ENCODE measurements at places on chromosomes 11 and 22.

GRCh38 chr11:83035070-83035854 lies 36.4 kb downstream of the RAB30 start:
- DNase-seq, result no peak

DNA sequence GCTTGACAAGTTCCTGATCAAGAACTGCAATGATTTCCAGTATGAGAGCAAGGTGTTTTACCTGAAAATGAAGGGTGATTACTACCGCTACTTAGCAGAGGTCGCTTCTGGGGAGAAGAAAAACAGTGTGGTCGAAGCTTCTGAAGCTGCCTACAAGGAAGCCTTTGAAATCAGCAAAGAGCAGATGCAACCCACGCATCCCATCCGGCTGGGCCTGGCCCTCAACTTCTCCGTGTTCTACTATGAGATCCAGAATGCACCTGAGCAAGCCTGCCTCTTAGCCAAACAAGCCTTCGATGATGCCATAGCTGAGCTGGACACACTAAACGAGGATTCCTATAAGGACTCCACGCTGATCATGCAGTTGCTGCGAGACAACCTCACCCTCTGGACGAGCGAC lies 12.0 kb downstream of the YWHAH start:
- no peak for DNase-seq

- no peak for DNase-seq
These were observed 33.6 kb upstream of the CLMP start for GRCh38 chr11:123228496-123229163.

DNA sequence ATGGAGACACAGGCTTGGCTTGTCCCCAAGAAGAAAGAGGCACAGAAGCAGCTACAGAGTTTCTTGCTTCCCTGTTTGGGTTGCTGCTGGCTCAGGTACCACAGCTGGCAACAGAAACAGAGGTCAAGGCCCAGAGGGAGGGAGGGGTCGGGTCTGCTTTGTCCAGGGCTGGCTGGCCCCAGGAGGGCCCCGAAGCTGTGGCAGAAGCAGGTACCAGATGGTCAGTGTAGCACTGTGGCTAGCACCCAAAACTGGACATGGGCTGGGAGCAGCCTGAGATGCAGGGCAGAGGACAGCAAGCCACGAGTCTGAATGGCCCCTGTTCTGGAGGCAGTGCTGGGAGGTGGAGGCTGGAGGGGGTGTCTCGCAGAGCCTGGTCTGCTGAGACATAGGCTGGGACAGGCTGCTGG lies 52.3 kb upstream of the CCDC188 start:
- no peak for DNase-seq

- no peak for DNase-seq
These were observed 11.7 kb upstream of the MOB2 start for GRCh38 chr11:1498262-1498661.

GRCh38 chr11:35352077-35352888 lies 67.1 kb downstream of the SLC1A2 start:
- no peak for DNase-seq

DNA sequence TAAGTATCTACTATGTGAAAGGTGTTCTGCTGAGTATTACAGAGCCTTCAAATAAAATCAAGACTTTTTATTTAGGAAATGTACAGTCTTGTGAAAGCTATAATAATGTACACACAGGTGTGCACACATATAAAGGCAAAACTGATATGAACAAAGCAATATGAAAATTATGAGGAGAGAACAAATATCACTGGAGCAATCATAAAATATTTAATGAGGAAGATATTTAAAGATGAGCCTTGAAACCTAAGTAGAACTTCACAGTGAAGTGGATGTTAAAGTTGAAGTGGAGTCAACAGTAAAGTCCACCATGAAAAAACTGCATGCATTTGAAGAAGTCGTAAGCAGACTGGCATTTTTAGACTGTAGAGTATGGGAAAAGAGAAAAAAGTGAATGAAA lies 18.5 kb downstream of the OR51F1 start:
- no peak for DNase-seq

GRCh38 chr11:106420048-106420665 lies 342.7 kb downstream of the AASDHPPT start:
- no peak for DNase-seq

DNA sequence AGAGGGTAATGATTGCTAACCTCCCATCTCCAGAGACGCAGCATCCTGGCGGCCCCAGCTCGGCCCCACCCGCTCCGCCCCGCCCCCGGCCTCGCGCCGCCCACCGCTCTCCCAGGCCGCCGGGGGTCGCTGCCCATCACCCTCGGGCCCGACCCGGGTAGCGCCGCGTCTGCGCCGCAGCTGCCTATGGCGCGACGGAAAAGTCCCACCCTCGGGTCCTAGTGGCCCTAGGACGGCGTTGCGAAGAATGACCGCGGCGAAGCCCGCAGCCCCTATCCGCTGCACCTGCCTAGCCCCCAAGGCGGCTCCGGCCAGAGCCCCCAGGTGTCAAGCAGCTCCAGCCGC lies 457 bp downstream of the CPSF7 start:
- DNase-seq, result no peak

DNA sequence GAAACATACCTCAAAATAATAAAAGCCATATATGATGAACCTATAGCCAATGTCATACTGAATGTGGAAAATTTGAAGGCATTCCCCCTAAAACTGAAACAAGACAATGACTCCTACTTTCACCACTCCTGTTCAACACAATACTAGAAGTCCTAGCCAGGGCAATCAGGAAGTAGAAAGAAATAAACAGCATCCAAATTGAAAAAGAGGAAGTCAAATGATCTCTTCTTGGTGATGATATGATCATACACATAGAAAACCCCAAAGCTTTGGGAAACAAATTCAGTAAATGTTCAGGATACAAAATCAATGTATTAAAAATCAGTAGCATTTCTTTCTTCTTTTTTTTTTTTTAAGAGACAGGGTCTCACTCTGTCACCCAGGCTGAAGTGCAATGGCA lies 109.9 kb downstream of the DLG2 start:
- no peak for DNase-seq

DNA sequence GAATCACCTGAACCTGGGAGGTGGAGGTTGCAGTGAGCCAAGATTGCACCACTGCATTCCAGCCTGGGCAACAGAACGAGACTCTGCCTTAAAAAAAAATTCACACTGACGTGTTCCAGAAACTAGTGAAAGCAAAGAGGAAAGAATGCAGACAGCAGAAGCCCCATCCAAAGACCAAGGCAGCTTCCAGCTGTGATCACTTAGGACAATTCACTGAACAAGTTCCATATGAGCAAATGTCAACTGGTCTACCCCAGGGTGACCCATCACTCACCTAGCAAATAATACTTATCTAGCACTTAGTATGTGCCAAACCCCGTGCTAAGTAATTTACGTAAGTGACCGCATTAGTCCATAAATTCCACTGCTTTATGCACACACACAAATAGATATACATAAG lies 138.9 kb downstream of the LARGE1 start:
- no peak for DNase-seq

GRCh38 chr11:45518833-45519535 lies 146.4 kb downstream of the CHST1 start:
- no peak for DNase-seq

- DNase-seq, result no peak
These were observed 80.1 kb upstream of the CD44 start for GRCh38 chr11:35058669-35059434.

DNA sequence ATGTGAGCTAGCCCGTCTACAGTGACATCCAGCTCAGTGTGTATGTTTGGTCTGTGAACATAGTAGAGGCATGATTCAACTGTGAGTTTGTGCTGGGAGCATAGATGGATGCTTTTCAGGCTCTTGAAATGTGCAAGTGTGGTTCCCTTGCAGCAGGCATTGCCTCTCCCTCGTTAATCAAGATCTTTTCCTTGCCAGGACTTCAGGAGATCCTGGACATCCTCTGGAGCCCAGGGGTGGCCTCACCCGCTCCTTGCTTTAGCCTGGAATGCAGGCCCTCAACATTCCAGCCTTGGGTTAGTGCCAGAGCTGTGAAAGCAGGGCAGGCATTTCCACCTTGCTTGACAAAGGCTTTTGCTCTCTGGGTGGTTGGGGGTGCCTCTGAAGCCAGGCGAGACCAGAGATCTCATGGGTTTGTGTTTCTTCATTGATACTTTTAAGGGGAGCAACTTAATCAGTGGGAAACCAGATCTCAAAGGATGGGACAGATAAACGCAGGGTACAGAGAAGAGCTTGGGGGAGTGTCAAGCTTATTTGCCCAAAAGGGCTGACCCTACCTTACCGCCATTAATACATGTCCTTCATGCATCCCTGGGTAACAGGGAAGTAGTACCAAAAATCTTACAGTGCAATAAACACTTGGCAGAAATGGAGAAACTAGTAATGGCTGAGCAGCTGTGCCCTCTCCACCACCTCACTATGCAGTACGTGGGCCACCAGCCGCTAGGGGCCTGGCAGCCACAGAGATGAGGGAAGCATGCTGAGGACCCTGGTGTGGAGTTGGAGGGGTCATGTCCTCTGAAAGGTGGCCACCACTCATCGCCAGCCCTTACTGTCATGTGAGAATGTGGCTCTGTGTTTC lies 72.1 kb downstream of the PTPRJ start:
- DNase-seq, result no peak

DNA sequence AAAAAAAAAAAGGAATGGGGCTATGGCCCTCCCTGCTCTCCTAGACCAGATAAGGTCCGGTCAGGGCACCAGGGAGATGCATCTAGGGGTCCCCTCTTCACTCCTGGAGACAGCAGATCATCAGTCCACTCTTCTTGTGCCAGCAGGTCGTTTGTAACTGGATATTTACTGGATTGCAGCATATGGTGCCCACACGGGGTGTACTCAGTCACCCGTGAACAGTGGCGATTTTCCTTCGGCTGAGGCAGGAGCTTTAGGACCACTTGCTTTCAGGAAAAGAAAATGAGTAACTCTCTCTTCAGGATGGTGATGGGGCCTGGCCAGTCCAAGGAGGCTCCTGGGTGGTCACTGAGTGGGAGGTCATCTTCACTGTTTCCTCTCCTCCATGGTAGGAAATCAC lies 38.3 kb upstream of the RAB1B start:
- DNase-seq, result no peak

DNA sequence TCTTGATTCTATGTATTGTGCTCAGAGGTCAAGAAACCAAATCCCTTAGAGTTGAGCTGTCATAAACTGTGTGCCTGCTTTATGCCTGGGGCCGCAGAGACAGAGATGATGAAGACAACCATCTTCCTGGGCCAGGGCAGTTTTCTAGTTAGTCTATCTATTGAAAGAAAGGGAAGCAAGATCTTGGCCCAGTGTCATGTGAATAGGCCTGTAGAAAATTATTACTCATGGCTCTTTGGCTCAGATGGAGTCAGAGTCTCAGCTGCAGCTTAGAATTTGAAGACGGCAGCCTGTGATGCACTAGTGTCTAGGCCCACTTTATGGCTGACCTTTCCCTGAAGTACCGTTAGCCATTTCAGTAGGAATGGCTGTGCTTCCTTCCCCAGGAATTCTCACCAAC lies 112.0 kb downstream of the DBX1 start:
- no peak for DNase-seq

Measured in caudate nucleus (tissue), 63 donors.